Calu3 (cell line): ENCODE measurements at places on chromosomes 3 and 15.

DNA sequence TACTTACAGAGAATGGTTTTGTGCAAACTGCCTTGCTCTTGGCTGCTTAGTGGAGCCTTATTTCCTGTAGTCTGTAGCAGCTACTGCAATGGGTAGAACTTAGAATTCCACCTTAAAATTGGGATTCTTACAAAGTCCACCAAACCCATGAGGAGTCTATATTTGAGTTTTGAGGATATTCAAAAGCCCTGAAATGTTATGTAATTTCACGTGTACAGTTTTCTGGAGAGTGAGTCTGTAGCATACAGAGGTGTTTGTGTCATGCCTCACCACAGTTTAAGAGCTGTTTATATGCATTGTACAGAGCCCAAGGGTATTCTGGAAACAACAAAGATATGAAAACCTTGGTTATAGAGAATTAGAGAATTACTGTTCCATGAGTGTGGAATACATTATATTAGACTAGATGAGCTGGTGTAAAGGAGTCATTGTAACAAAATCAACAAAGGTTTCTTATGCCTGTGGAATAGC lies 114.4 kb downstream of the MBNL1 start:
- DNase-seq = no peak

DNA sequence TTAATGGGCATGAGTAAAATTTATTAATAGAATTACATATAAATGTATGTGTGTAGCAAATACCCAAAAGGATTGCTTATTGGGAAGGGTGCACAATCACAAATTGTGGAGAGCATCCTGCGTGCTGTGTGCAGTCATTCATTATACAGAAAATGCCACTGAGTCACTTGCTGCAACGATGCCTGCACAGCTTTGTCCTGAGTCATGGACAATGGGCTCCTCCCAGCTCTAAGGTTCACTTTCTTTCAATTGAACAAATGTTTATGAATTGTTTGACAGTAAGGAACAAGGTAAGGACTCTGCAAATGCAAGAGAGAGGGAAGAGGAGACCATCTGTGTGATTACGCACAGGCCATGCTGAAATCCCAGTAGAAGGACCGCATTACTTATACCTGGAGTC lies 18.7 kb downstream of the CFAP161 start:
- no peak for DNase-seq

DNA sequence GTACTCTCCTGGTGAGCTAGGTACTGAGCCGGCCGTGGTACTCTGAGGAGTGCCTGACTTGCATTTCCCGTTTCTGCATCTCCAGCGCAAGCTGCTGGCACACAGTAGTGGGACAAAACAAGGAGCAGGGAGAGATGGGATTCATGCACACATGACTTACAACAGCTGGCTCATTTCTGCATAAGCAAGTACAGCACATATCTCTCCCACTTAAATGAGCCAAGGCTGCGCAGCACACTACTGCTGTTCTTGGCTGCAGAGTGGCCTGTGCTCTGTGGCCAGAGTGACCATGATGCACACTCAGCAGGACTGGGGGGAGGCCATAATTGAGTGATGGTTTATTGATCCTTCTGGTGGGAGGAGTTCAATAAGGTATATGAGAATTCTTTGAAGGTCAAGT lies 59.2 kb upstream of the ABHD17C start:
- no peak for DNase-seq

- no peak for DNase-seq
These were observed 43.1 kb downstream of the LRCH3 start for GRCh38 chr3:197833930-197834715.

- DNase-seq = no peak
These were observed 22.0 kb downstream of the RBP2 start for GRCh38 chr3:139454346-139454745.

GRCh38 chr15:60647246-60647645 lies 168.3 kb upstream of the ICE2 start:
- DNase-seq = no peak

GRCh38 chr3:34351882-34352777 lies 553.7 kb downstream of the PDCD6IP start:
- DNase-seq = no peak

GRCh38 chr3:161770484-161771386 lies 274.1 kb downstream of the OTOL1 start:
- no peak for DNase-seq

- DNase-seq = no peak
These were observed 10.9 kb downstream of the ARL6IP5 start for GRCh38 chr3:69095636-69096035.

- DNase-seq = no peak
These were observed 11.3 kb downstream of the CYP19A1 start for GRCh38 chr15:51327081-51327480.

DNA sequence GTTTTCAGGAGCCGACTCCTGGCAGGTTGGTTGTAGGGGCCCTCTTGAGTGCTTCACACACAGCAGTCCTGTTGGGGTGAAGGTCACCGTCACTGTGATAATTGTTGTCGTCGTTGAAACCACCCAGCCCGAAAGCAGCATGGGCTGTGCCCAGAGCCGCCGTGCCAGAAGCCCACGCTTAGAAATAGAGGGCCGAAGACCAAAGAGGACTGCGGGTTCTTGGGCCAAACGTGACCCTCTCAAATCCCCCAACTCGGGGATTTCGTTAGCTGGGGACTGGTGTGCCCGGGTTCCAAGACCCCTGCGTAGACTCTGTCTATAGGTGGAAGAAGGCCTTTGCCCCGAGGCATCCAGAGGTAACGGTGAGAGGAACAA lies 7.5 kb upstream of the ADAMTS17 start:
- no peak for DNase-seq

- DNase-seq = no peak
These were observed 31.3 kb downstream of the RPN1 start for GRCh38 chr3:128619146-128619890.

GRCh38 chr3:126970101-126970500 lies 12.8 kb upstream of the PLXNA1 start:
- DNase-seq = no peak

DNA sequence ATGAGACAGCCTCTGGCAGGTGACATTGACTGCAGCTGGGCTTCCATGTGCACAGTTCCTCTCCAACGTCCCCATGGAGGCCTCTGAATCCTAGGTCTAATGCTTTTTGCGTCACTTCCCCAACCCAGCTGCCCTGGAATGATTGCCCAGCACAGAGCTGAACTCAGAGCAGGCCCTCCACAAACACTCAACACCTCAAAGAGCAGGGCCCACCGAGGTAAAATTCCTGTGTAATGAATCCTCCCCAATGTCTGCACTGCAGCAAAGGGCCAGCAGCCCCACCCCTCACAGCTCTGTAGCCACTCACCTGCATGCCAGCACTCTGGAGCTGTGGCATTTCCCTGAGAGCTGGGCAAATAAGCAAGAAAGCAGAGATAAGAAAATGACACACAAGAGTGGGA lies 42.6 kb upstream of the DUSP7 start:
- peak; percentile 32 for DNase-seq

GRCh38 chr3:36524560-36524959 lies 144.3 kb downstream of the STAC start:
- DNase-seq = no peak

- DNase-seq = no peak
These were observed 37.7 kb upstream of the HES1 start for GRCh38 chr3:194098081-194098842.

- no peak for DNase-seq
These were observed 510.8 kb downstream of the GABRG3 start for GRCh38 chr15:27481768-27482167.

GRCh38 chr15:53116169-53116568 lies 326.0 kb upstream of the ONECUT1 start:
- no peak for DNase-seq

DNA sequence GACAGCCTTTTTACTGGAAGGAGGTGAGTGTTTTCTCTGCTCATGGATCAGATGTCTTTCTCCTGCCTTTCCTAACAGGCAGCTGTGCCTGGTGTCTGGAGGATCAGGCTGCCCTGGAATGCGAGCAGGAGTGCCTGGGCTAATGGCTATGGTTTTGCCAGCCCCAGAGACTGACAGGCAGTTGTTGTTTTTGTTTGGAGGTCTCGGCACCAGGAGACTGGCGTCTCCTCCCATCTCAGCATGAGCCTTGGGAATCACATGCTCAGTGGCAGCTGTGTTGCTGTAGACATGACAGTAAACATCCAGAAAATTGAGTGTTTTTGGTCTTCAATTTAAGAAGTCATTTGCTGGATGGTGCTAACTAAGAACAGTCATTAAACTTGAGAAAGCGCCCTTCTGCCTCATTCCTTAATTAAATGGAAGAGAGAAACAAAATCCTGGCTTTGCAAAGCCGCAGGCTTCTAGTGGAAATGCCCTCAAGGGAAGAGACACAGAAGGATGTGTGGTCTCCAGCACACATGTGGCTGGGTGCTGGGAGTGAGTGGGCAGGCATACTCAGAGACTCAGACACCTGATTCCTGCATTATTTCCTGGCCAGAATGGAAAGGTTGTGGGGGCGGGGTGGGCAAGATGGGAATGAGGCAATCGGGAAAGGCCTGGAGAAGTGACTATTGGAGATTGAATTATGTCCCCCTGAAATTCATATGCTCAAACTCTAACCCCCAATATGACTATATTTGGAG lies 97.0 kb upstream of the NMNAT3 start:
- no peak for DNase-seq

- peak; percentile 11 for DNase-seq
These were observed 51.2 kb upstream of the SAMMSON start for GRCh38 chr3:69948246-69948862.

GRCh38 chr15:100863796-100864267 lies 15.8 kb upstream of the ALDH1A3 start:
- DNase-seq = no peak

DNA sequence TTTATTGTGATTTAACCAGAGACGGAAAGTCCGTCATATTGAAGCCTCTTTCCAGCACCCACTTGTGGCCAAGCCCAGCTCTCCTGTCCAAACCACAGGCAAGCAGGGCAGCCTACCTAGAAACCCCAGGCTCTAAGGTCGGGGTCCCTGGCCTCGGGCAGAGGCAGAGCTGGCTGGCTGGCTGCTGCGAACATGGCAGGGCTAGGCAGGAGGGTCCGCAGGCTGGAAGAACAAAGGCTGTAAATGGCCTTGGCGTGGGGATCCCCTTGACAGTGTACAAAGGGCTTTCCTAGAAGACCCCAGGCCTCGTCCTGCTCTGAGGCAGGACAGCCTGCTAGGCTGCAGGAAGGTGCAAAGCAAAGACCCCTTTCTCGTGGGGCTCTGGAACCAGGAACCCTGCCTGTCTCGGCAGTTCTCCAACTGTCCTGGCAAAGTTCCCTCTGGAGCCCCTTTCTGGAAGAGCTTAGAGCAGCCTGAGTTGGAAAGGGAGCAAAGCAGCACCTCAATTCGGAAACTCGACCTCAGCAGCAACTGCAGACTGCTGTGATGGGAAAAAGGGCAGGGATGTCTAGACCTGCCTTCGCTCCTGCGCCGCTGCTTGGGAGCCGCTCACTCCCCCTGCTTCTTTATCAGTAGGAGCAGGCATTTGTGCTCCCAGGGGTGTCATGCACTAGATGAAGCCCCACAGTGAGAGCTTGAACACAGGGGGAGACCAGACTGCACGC lies 8.5 kb downstream of the CALML4 start:
- DNase-seq = no peak

GRCh38 chr3:54535619-54536018 lies 392.2 kb downstream of the LRTM1 start:
- no peak for DNase-seq

DNA sequence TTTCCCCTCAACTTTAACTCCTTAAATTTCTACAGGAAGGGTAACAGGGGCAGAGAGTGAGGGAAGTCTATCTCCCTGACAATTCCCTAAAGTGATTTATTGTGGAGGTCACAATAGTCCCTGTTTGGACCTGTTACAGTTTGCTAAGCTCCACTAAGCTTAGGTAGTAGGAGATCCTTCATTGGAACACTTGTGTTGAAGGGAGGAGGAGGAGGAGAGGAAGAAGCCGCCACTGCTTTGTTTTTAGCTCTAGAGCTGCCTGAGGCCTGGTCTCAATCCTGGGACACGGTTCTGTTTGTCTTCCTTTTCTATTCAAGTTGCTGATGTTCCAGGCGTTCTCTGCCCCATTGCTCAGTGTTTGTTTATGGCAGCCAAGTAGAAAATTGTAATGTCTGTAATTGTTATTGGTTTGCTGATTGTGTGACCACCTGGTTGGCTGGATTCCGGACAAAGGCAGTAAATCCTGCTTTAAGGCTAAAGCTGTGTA lies 48.4 kb downstream of the HES1 start:
- DNase-seq = no peak

DNA sequence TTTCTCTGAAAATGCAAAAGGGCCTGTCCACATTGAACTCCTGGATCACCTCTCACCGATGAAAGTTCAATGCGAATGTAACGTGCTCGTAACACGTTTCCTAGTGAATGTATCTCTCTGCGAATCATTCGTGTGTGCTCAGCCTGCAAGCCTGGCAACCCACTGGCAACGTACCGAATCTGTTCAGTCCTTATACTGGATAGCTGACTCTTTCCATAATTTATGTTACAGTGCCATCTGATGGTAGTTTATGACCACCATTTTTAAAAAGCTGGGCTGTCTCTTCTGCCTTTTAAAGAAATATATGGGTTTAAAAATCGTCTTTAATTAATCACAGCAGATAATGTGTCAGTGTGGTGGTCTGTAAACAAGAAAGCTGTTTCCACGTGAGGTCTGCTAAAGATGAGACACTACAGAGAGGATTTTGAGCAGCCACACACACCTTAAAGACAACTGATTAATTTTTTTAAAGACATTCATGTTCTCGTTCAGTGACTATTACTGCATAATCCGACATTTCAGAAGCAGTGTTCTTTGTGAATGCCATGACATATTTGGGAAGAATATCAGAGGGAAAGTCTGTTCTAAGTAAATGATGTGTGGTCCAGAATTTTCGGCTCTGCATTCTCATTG lies 69.4 kb upstream of the FOXP1 start:
- DNase-seq = no peak

DNA sequence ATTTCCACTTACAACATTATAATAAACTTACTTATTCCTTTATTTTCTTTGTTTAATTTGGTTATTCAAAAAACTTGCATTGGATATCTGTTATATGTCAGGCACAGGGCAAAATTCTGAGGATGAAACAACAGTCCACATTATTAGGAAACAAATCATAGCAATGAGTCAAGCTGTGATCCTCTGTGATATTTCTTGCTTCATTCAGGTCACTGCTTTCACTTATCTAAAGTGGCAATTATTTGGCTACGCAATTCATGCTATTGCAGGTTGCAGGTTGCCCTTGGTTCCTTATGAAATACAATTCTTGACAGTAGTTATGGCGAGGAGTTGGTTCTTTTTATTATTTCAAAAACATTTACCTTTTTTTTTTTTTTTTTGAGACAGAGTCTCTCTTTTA lies 66.4 kb upstream of the CNTN6 start:
- DNase-seq = no peak

GRCh38 chr3:126900859-126901540 lies 81.9 kb upstream of the PLXNA1 start:
- no peak for DNase-seq

- DNase-seq = no peak
These were observed 13.2 kb downstream of the LINS1 start for GRCh38 chr15:100588638-100589242.

DNA sequence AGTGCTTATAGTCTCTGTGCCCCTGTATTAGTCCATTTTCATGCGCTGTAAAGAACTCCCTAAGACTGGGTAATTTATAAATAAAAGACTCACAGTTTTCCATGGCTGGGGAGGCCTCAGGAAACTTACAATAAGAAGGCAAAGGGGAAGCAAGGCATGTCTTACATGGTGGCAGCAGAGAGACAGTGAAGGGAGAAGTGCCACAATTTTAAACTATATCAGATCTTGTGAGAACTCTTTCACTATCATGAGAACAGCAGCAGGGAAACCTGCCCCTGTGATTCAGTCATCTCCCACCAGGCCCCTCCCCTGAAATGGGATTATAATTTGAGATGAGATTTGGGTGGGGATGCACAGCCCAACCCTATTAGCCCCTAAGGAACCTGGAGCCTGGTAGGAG lies 243.2 kb downstream of the EDEM1 start:
- DNase-seq = no peak
